ENCODE measurements at places on chromosomes 6 and 20.

DNA sequence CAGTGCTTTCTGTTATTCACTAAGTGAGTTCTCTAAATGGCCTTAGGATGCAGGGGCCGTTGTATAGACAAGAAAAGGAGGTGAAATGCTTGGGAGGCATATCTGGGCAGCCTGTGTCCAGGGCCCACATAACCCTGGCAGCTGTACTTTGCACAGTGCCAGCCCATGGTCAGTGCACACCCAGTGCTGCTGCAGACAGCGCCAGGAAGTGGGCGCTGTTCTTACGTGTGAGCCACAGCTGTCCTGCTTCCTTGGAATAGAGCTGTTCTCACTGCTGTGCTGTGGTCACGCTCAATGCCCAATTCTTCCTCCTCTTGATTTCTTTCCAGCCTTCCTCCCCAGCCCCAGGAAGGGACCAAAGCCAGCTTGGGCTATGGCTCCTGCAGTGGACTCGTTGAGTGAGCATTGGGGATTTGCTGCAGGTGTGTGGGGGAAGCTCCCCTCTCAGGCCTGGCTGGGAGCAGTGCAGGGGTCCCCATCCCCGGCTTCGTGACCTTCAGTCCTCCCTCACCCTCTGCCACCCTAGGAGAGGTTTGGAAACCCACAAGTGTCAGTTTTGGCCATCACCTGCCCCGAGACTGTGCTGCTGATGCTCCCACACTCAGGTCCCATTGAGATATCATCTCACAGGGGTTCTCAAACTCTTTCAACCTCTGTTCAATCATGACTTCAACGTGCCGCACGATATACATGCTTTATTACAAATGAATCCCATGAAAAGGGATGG lies 246.8 kb upstream of the EXOC2 start:
- no peak for DNase-seq

DNA sequence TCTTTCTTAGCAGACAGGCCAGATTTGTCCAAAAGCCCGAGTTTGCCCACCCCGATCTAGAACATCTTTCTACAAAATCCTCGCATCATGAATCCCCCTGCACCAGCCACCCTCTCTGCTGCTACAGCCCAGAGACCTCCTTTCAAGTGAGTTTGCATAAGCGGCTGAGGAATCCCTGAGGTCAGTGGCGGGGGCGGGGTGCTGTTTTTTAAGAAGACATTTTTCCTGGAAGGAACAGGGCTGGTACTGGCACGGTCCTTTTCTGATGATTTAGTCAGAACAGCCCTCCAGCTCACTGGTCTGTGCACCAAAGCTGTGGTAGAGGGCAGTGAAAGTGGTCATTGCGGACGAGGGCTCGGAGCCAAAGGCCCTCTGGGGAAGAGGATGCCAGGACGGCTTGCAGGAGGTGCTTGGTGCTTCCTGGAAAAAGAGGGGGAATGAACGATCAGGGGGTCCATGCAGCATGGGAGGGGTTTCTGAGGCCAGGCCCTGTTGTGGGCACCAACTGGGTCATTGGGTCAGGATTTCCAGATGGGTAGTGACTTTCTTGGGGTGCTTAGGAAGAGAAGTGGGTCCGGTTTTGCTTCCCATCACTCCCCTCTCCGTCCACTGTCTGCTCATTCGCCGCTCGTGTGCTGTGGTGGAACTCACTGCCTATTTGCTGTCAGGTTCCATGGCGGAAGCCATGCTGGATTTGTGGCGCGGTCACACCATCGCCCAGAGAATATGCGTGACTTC lies 50.4 kb downstream of the GNAS-AS1 start:
- DNase-seq = no peak

- no peak for DNase-seq
Observed at GRCh38 chr6:88120635-88121034, 45.5 kb downstream of the CNR1 start.

- DNase-seq = no peak
Observed at GRCh38 chr6:14390805-14391204, 273.2 kb downstream of the CD83 start.

GRCh38 chr20:39968495-39968894 lies 720.5 kb downstream of the MAFB start:
- DNase-seq = no peak

DNA sequence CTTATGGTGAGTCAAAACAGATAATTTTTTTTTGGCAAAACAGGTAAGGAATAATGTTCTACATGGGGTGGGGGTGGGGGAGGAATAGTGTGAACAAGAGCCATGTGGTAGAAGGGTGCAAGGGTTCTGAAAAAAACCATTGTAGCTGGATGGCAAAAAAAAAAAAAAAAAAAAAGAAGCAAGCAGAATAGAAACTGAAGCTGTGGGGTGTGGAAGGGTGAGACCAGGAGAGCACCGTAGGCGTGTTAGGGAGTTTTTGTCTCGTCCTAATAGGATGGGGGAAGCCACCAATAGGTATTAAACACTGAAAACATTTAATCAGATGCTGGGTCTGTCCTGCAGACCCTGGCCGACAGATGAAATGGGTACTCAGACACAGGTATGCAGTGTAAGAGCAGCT lies 110.1 kb downstream of the ADTRP start:
- no peak for DNase-seq

DNA sequence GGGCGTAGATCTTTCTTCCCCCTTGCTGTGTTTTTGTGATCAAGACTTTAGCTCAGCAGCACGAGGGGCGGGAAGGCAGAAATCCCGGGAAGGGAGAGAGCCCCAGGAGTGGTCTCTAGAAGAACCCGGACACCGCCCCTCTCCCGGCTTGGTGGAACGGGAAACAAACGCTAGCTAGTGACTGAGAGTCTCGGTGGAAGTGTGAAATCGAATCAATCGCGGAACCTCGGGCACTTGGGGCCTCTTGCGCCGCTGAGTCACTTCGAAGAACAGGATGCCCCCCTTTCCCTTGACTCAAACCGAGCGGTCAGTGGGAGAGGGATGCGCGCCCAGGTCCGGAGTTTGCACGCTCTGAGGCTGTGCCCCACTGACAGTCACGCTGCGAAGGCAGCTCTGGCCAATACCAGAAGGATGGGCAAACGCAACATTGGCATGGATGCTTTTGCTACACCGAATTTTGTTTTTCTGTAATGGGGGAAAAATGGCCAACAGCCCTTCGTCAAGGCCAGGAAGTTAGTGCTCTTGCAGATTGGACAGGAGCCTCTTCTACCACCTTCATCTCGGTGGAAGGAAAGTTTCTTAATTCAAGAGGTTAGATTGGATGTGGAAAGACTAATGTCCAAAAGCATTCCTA lies 1.6 kb upstream of the OLIG3 start:
- DNase-seq = no peak

- DNase-seq = no peak
Observed at GRCh38 chr20:37714978-37715672, 21.3 kb downstream of the CTNNBL1 start.

GRCh38 chr6:14047151-14047740 lies 70.3 kb upstream of the CD83 start:
- no peak for DNase-seq

DNA sequence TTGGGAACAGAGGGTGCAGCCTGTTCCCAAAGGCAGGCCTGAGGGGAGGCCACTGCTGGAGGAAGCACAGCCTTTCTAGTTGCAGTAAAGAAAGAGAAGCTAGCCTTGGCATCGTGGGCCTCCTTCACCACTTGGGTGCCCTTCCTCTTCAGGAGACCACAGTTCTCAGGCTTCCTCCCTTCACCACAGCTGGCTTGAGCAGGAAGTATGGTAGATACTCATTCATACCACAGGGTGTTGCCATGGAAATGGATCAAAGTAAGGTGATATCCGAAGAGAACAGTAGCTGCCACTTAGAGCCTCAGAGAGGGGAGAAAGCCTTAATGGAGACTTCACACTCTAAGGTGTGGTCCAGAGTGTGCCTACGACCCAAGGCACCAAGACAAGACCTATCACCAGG lies 120.4 kb upstream of the RIPOR2 start:
- peak; percentile 67 for DNase-seq

DNA sequence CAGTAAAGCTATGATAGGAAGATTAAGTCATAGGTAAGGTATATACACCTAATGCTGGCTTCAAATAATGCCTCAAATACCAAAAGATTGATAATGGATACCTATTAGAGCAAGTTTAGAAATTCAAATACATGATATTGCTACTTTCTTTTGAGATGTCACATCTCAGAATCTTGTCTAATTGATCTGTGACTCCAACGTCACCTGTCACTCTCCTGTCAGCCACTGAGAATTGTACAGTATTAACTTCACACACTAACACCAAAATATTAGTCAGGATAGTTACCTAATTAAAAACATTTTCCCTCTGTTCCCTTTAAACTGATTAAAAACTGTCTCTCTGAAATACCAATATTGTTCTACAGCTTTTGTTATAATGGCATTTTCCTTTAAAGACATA lies 575.5 kb upstream of the ID4 start:
- no peak for DNase-seq

- no peak for DNase-seq
Observed at GRCh38 chr6:6775074-6775473, 186.6 kb downstream of the LY86 start.

DNA sequence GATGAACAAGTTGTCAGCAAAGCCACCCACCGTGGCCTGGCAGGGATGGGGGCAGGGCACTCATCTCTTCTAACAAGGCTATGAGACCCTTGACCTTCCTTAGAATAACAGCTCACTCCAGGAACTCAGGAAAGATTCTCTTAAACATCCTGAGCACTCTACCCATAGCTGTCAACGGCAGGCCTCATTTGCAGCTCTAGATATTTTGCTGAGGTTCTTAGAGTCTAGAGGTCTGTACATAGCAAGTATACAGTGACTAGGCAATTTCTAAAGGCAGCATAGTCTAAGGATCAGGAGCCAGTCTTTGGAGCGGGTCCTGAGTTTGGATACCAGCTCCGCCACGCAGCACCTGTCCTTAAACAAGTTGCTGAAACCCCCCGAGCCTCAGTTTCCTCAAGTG lies 11.7 kb downstream of the TRERF1 start:
- DNase-seq = no peak

GRCh38 chr6:126069449-126069848 lies 83.1 kb downstream of the TRMT11 start:
- no peak for DNase-seq

DNA sequence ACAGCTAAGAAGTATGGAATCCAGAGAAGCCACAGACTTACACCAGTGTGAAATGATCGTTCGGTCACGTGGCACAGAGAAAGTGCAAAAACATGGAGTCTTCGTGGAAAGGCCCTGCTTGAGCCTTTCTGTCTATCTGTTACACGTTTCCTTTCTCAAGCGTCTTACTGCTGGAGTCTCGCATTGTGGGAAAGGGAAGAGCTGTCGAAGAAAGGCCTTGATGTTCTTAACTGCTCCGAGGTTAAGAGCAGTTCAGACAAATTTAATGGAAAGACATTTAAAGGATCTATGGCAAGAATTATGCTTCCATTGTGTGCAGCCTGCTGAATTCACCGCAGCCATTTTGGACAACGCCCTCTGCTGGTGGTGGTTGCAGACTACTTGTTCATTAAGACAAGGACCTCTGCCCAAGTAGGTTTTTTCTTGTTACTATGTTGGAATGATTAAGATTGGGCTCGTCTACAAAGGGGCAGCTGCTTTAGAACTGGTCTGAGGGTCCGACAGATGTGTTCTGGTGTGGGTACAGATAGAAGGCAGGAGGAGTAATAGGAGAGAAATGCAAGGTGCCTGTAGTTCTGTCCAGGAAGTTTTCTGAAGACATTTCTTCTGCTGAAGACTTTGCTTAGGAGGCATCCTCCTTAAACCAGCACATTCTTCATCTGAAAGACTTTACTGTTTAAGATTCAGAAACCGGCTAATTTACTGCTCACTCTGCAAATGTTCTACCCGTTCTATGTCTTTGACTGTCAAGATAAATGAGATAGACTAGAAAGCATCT lies 24.7 kb upstream of the CCN6 start:
- DNase-seq = peak; percentile 54
